Stimulated activated CD4-positive, alpha-beta T cell treated with anti-CD3 and anti-CD28 coated beads, Interleukin-4, amount 100 ng/mL, for 1 hour (primary cell): ENCODE measurements at places on chromosomes 11 and 22.

GRCh38 chr22:47549741-47550340 is 787.4 kb downstream of the TBC1D22A start:
- DNase-seq = no peak

DNA sequence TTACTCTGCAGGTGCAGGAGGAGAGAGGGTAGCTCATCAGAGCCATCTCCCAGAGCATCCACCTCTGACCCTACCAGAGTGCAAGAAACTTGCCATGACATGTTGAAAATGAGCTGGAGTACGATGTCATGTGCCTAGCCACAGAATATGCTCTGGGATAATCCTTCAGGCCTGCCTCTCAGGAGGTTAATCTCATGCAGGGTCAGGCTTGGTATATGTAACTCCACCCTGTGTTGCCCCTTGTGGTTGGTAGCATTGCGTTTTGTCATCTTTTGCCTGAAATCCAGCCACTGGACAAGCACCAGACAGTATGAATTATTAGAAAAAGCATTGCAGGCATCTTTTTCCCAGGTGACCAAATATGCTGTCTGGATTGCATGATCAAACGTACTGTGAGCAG is 36.2 kb downstream of the CNTF start:
- no peak for DNase-seq

- DNase-seq = no peak
These were observed at the start of gene PANX3 for GRCh38 chr11:124611064-124611463. Gene PANX3 (plus strand): TSS chr11:124611428. CDS start chr11:124611557, 129 bp downstream.

GRCh38 chr11:2256293-2256913 is 14.0 kb downstream of the ASCL2 start:
- DNase-seq = no peak

GRCh38 chr11:70031631-70032469 is 46.3 kb upstream of the ANO1 start:
- DNase-seq = no peak

DNA sequence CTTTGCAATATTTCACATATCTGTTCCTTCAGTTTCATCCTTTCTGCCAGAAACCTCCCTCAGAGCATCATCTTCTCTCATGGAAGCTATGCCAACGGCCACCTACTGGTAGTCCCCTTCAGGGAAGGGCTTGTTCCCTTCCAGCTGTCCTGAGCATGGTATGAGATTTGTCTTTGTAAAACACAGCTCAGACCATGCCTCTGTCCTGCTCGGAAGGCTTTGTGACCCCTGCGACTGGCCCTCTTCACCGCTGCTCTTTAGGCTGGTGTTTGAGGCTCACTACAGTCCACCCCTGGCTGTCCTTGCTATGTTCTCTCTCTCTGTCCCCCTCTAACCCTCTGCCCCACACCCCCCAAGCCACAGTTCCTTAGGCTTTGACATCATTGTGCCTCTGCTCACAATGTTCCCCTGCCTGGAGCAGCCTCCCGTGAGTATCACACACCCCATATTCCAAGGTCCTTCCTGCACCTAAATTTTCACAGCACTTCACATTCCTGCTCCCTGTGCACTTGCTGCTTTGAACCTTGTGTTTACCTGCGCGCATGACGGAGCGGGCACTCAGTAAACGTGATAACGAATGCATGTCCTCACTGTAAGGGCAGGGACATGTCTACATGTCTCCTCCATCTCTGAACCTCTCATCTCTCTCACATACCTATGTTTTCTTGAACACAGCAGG is 24.0 kb upstream of the ACER3 start:
- DNase-seq = no peak
